ENCODE measurements at places on chromosomes 6 and 20. TPM values are rescaled to one million over a fixed set of nuclear protein-coding genes. Genes with fewer than 3 reads are reported as not detected.

SEMG1 gene
- not detected for polyA plus RNA-seq

COL9A3 gene
- polyA plus RNA-seq: 29.5 TPM

OPRM1 gene
- polyA plus RNA-seq: not detected

DNA sequence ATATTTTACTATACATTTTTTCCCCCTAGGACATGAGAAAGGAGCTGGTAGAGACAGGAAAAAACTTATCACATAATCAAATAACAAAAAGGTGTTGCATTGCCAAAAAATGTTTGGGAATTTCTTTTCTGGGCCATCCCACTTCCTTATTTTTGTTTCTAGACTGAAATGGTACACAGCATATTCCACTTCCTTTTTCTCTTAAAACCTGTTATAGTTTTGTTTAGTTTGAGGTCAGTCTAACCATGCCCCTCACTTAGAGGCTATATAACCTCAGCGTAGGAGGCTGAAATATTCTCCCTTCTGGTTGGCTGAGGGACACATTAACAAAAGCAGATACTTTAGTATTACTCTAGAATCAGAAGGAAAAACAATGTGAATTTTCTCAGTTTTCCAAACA, 323.9 kb downstream of the GJA1 start:
- DNase-seq: no peak

DNA sequence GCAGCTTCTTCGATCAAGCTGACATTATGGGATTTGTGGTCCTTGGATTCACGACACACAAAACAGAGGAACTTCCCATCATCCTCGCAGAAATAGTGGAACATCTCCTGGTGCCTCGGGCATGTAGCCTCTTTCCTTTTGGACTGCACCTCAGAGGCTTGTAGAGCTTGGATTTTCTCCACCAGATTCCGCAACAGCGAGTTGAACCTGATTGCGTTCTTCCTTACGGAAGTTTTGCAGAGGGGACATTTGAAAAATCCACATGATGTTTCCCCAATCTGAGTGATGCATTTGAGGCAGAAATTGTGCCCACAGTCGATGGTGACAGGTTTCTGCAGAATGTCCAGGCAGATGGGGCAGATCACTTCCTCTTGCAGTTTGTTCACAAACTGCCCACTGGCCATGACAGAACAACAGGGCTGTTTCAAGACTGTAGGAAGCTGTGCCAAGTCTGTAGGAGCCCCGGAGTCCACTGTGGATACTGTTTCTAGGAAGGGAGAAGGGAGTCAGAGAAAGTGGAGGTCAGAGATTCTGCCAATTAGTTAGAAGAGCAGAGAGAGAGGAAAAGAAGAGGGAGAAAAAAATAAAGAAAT, 392 bp downstream of the TRIM31 start:
- DNase-seq: no peak

GRCh38 chr20:47125508-47125757, 230.8 kb downstream of the EYA2 start:
- no peak for DNase-seq

LY6G6F gene
- 0.81 TPM for polyA plus RNA-seq

C20orf144 gene
- polyA plus RNA-seq: 0.44 TPM

GRCh38 chr20:32153771-32154170, 44.3 kb downstream of the TM9SF4 start:
- no peak for DNase-seq

TAB2 gene
- 80.7 TPM for polyA plus RNA-seq

SOD2 gene
- polyA plus RNA-seq: 121 TPM

DNA sequence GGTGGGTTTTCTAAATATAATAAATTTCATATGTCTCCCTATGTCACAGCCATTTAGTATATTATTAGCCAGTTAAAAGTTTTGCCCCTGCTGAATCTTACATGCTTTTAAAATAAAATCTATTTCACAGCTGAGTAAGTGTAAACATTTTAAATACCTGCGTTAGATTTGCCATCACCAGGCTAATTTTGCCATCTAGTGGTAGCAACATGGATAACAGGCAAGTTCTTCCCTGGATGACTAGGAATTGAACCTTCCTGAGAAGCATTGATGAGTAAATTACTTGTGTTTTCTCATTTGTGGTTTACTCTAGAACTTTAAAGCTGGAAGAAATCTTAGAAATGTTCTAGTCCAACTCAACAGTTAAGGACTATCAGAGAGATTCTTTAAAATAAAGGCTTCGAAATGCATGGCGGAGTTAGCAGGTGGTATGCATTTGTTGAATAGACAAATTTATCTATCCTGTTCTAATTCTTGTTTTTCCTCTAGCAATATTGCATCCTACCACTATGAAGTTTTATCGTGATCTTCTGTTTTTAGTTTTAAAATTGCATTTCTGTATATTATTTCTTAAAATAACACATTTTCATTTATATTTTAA, 2.6 kb downstream of the PRSS35 start:
- DNase-seq: no peak

- no peak for DNase-seq
Measured at GRCh38 chr6:111541026-111541681, 58.1 kb upstream of the REV3L start.

- DNase-seq: no peak
Measured at GRCh38 chr6:35419417-35419816, 32.7 kb upstream of the FANCE start.

DNA sequence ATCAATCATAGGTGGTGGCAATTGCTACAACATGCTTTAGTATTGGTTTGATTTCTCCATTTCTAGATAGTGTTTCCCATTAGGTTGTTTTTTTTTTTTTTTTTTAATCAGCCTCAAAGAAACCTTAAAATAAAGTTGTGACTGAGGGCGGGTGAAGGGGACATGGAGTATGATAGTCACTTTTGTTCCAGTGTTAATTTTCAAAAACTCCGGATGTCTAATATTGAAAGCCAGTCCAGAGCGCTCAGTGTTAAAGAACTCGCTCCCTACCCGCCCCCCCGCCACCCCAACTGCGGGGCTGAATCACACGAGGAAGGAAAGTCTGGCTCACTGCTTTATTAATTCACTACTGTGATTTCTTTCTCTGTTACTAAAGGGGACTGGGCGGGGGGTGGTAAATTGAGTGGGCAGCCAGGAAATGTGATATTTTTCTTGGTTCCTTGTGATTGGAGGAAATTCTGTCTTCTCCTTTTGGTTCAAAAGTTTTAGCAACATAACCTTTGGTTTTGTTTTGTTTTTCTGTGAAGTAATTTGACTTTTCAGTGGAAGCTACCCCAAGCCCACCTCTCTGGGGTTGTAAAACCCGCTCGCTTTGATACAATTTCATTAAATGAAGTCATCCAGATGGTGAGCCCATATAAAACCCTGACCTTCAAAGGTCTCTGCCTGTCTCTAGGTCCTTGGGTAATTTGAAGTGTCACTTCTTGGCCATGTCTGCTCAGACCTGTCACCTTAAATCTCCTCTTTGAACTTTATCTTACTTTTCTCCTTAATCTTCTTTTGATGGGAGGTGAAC, 38.0 kb downstream of the TNFAIP3 start:
- peak; percentile 13 for DNase-seq

GRCh38 chr6:52535711-52536423, 41.0 kb downstream of the TRAM2 start:
- no peak for DNase-seq

DNA sequence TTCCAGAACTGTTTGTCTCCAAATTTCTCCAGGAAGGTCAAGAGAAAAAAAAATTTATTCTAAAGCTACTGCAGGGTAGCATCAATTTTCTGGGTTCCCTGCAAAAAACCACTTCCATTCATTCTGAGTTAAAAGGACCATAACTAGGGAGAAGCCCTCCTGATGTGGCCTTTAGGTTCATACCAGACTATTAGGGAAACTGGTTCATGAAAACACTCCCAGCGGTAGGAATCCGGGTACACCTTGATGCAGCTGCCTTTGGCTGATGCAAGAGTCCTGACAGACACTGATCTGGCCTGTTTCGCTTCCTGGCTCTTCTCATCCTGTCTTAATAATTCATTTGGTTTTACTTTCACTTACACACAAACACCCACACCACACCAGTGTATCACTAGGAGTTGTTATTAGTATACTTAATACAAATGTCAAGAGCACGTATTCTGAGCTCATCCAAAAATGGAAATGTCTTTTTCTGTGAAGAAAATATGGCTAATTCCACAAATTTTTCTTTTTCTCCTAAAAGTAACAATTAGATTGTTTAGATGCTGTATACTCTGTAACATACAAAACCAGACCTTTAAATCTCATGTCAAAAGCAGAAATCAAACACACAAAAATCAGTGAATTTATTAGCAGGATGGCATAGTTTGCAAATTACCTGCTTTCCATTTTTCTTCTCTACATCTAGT, 38.4 kb upstream of the ARHGAP18 start:
- no peak for DNase-seq

- DNase-seq: no peak
Measured at GRCh38 chr20:21518292-21518991, 4.6 kb upstream of the NKX2-2 start.

GRCh38 chr20:12598894-12599293, 409.9 kb upstream of the SPTLC3 start:
- DNase-seq: no peak

DNA sequence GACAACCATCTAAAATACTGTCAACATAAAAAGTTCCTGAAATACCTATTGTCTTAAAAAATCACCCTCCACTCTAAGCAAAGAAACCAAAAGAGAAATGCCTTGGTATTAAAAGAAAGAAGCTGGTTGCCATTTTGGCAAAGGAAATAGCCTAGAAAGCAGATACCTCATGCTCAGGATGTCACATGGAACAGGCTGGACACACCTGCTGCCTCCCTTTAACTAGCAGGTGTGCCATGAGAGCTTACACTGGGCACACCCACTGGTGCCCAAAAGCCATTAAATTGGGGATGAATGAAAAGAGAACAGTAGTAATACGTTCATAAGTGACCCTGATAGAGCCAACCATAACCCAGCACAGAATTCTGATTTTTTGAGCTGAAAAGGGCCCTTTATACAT, 1.5 kb downstream of the SLC23A2 start:
- no peak for DNase-seq

KHDRBS2 gene
- polyA plus RNA-seq: 2.3 TPM

DNA sequence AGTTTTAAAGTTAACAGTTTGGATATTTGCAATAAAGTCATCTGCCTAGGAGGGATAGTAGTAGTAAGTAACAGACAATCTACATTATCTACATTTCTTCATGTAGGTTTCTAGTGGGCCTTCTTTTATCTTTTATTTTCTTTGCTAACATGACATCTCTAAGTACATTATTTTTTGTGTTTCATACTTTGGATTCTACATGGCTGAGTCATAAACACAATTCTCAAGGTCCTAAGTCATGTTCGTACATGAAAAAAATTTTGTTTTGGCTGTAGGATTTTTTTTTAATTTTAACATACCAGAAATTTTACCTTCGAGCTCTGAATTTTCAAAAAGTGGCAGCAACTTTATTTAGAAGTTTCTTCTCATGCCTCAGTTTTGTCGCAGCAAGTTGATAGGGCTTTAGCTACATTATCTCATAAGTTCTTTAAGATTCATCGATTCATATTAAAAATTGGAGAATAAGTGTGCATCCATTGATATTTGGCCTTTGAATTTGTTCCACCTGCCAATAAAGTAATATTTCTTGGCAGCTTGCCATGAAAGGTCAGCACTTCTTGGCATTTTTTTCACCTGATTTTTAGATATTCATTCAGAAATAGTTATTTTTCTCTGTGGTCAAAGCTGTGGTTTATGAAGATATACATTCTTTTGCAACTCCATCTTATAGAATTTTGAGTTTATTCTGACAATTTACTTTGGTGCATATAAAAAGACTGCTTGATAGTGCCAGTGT, 146.2 kb downstream of the GRIK2 start:
- DNase-seq: no peak

SLC17A2 gene
- polyA plus RNA-seq: 0.58 TPM

DNA sequence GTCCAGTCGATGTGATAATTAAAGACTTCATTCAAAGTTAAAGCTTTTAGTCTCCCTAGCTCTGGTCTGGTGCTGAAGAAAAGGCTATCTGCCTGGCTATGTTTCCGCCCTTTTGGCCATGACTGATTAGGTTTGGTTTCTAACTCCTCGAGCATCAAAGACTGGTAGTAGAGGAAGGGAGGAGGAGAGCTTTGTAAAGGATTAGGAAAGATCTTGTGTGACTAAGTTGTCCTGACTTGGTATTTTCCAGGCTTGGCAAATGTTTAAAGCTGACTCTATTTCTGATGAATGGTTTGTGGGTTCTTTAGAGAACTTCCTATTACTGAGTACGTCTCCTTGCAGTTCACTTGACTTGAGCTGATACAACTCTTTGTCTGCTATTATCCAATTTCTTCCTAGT, 312.9 kb downstream of the GJA1 start:
- no peak for DNase-seq

- DNase-seq: no peak
Measured at GRCh38 chr6:64113704-64114103, 478.1 kb downstream of the PHF3 start.

MRAP2 gene
- 4.1 TPM for polyA plus RNA-seq

SOX4 gene
- polyA plus RNA-seq: 122 TPM

DNA sequence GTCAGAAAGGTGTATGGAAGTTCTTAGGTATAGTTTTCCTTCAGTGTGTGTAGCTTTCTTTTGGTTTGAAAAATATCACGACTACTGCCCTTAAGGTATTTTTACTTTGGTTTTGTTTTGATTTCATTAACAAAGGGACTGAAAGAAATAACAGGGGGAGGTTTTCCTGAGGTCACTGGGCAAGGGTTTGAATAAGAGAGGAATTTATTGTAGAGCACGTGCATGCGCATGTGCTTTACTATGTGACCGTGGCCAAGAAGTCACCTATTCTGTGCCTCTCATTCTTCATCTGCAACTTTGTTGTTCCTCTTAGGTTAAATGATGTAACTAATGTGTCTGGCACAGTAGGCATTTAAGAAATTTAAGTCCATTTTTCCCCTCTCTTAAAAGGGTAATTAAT, 4.1 kb upstream of the MAN1A1 start:
- no peak for DNase-seq

VGLL2 gene
- polyA plus RNA-seq: not detected

BMP6 gene
- polyA plus RNA-seq: 6.1 TPM

DNA sequence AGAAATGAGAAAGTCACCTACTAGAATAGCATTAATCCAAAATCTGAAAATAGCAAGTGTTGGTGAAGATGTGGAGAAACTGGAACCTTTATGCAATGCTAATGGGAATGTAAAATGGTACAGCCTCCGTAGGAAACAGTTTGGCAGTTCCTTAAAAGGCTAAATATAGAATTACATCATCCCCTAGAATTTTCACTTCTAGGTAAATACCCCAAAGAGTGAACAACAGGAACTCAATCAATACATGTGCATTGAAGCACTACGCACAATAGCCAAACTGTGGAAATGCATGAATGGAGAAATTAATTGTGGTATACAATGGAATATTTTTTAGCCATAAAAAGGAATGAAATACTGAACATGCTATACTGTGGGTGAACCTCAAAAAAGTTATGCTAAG, 982.0 kb upstream of the FLRT3 start:
- DNase-seq: no peak

COL11A2 gene
- 5.1 TPM for polyA plus RNA-seq

GGTLC1 gene
- polyA plus RNA-seq: not detected

HLA-F gene
- 2.6 TPM for polyA plus RNA-seq

GRCh38 chr20:63090682-63091571, 84.2 kb upstream of the BHLHE23 start:
- no peak for DNase-seq

- DNase-seq: no peak
Measured at GRCh38 chr6:19812512-19813119, 24.6 kb upstream of the ID4 start.

ARFGEF3 gene
- 4.8 TPM for polyA plus RNA-seq
